Right ventricle myocardium superior (tissue), 1 donor: ENCODE measurements at places on chromosomes 12 and 14. TPM values are rescaled to one million over a fixed set of nuclear protein-coding genes. Genes with fewer than 3 reads are reported as not detected.
A peak's percentile ranks its signal among the peaks of the same experiment; 100 is the strongest.

DNA sequence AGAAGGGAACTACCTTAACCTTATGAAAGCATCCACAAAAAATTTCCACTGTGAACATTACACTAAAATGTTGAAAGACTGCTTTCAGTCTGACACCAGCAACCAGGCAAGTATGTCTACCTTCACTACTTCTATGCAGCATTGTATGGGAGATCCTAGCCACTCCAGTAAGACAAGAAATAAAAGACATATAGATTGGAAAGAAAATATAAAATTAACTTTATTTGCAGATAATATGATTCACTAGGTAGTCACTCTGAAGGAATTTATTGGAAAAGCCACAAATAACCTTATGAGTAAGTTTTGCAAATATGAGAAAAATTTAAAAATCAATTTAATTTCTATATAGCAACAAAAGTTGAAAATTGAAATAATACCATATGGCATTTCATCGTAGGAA is 172.0 kb downstream of the RERGL start:
- no peak for DNase-seq

- DNase-seq: no peak
Observed at GRCh38 chr14:87489196-87489819, 503.7 kb downstream of the GALC start.

DNA sequence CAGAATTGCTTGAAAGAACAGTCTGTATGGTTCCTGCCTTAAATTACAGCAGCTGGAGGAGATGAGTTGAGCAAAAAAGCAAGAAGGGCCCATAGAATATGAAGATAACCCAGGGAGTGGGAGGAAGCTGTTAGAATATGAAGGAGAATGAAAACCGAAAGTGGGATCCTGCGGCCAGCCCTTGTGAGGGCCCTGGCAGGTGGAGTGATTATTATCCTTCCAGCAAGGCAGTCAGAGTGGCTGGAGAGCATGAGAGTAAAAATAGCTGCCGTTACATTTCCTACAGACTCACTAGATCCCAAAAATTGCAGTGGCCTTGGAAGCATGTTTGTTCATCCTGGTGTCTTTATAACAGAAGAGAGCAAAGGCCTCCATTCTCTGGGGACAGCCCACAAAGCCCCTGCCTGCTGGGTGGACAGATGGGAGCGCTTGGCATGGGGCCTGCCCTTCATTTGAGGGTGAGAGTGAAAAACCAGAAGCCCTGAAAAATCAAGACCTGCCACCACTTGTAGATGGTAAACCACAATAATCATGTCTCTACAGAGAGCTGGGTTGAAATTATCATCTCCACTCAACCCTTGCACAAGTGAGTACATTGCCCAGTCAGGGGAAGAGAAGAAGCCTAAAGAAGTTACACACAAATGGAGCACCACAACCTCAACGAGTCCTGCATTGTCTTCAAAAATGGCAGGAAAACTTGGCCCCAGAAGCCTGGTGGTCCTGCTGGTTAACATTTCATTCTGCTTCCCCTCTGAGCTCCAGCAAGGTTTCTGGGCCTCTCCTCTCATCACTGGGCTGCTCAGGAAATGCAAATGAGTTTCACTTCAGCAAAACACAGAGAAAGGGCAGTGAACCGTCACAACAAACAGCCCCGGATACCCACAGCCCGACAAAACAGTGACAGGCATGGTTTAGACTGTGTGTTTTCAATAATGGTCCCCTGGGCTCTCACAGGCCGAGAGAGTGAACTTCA is 20.5 kb downstream of the ZDHHC22 start:
- no peak for DNase-seq

DNA sequence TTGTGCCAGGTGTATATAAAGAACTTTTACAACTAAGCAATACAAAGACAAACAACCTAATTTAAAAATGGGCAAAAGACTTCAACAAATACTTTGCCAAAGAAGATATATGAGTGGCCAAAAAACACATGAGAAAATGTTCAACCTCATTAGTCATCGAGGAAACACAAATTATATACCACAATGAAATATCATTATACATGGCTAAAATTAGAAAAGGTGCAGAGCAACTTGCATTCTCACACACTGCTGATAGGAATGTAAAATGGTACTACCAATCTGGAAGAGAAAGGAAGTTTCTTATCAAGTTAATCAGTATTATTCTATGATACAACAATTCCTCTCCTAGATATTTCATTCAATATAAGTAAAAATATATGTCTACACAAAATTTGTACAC is 131.6 kb upstream of the FRMD6 start:
- DNase-seq: no peak

DNA sequence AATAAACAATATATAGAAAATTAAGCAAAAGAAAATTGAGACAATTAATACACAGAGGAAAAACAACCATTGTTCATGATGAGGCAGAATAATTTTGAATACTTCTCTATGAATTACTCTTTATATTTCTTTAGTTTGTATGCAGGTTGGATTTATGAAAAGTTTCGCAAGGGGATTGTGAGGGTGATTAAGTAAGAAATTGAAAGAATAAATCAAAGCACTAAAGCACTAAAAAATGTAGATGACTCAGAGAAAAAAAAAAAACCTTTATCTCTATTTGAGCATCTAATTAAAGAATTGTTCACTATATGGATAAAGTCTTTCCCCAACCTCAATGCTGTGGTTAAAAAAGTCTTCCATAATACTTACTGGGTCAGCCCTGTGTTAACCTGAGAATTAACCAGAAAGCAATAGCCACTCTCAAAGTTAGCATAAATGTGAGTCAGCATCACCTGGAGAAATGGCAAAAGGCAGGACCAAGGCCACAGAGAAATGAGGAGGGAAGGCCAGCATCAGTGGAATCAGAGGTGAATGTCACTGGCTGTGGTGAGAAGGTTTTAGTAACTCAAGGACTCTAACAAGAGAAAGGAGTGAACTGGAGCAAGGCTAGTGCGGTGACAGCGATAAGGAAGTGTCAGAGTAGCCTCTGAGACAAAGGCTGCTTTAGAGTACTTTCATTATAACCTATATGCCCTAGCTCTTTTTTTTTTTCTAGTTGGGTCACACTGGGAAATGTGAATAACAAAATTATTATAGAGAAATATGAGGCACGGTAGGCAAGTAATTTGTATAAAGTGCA is 310.4 kb downstream of the KCNC2 start:
- no peak for DNase-seq

GRCh38 chr12:47731723-47732122 is 6.4 kb upstream of the ENDOU start:
- DNase-seq: no peak

- no peak for DNase-seq
Observed at GRCh38 chr12:76101739-76102385, 17.4 kb upstream of the NAP1L1 start.

GRCh38 chr14:29913566-29913965 is 14.1 kb downstream of the PRKD1 start:
- no peak for DNase-seq

GRCh38 chr14:89613260-89614008 is 196.4 kb upstream of the FOXN3 start:
- no peak for DNase-seq

DNA sequence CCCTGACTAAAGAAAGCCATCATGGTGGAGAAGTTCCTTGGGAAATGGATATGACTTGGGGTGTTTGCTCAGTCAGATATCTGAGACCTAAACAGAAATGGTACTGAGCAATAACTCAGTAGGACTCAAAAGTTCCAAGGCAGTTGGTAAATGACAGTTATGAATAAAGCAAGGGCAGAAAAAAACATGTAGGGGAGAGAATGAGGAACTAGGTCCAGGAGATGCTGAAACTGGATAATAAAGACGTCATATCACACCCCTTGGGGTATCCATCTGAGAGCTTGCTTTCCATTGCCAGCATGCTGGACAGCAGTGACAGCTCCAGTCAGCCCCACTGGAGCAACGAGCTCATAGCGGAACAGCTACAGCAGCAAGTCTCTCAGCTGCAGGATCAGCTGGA is 37.5 kb downstream of the RPGRIP1 start:
- DNase-seq: no peak

- no peak for DNase-seq
Observed at GRCh38 chr14:82725213-82725612, 1191.6 kb upstream of the SEL1L start.

DNA sequence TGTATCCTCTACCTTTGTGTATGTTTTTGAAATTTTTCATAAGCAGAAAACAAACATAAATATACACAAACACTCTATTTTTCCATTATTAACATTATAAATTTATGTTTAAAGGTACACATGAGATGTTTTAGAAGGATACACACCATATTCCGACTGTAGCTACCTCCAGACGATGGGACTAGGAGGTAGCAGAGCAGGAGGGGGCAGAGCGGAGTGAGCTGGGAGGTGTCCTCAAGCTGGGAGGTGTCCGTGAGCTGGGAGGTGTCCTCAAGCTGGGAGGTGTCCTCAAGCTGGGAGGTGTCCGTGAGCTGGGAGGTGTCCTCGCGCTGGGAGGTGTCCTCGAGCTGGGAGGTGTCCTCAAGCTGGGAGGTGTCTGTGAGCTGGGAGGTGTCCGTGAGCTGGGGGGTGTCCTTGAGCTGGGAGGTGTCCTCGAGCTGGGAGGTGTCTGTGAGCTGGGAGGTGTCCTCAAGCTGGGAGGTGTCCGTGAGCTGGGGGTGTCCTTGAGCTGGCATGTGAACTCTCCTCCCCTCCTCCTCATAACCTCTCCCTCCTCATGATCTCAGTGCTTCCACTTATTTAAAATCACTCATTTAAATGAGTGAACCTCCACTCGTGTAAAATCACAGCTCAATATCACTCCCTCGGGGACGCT is 346.9 kb upstream of the SFSWAP start:
- DNase-seq: no peak

GRCh38 chr14:60744566-60744965 is 10.0 kb downstream of the MNAT1 start:
- DNase-seq: no peak

- no peak for DNase-seq
Observed at GRCh38 chr12:48978291-48978740, at the start of gene WNT1. TSS of gene WNT1 (plus strand) at chr12:48978322. CDS start at chr12:48978651, 329 bp downstream.

DNA sequence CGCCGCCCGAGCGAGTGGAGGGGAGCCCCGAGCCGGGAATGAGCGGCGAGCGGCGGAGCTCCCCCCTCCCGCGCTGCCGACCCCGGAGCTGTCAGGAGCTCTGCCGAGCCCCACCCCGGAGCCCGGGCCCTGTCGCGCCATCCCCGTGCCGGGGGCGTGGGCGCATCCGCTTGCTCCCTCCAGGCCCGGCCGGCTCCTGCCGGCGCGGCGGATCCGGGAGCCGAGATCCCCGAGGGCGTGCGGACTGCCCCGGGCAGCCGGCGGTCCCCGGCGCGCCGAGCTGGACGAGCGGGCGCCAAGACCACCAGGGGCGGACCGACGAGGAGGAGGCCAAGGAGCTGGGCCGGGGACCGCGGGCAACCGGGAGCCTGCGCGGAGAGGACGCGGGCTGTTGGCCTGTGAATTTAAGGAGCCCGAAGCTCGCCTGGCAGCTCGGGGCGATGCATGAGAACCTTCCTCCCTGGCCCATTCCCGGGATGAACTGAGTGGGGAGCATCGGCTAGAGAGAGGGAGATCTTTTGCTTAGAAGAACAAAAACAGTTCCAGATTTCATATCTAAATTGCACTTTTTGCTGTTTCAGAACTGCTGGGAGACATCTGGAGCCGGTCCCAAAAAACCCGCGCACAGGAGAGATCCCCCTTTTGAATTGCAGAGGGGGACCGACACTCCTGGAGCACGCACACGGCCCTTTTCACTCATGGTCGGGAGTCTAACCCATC is 2.0 kb downstream of the PTHLH start:
- peak; percentile 48 for DNase-seq

GRCh38 chr14:104800771-104801519 is at the start of gene ZBTB42:
TSS of gene ZBTB42 (plus strand) at chr14:104801101. CDS start at chr14:104801198, 97 bp downstream.
- DNase-seq: peak; percentile 80

- peak; percentile 58 for DNase-seq
Observed at GRCh38 chr12:57604454-57604991, at the start of gene DTX3. TSS of gene DTX3 (plus strand) at chr12:57604824. CDS start at chr12:57606518, 1,694 bp downstream.

DNA sequence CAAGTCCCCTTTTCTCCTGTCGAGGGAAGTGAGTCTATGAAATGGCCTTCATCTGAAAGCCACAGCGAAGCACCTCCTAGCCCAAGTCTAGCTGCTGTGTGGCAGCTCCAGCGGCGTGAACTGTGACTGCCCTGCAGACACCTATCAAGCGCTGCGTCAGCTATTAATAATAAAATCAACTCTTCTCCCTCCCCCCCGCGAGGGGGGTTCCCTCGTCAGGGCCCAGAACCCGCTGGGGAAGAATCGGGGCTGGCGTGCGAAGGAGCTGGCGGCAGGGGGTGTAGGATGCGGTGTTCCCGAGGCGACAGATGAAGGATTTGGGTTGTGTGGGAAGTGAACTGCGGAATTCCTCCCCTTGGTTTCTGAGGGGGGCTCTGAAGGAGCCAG is 662 bp upstream of the ATP2A2 start:
- peak; percentile 77 for DNase-seq

The C3AR1 gene
- total RNA-seq: 7.3 TPM

The CACNB3 gene
- total RNA-seq: 5.9 TPM

The BBS10 gene
- 8.0 TPM for total RNA-seq

The ACSS3 gene
- 25.8 TPM for total RNA-seq

The SSPN gene
- total RNA-seq: 51.5 TPM

The VWF gene
- 238 TPM for total RNA-seq

The GLI1 gene
- total RNA-seq: 0.56 TPM

The SCN8A gene
- 0.13 TPM for total RNA-seq

The BATF gene
- 0.62 TPM for total RNA-seq

The CLEC12A gene
- 7.8 TPM for total RNA-seq

The TAS2R20 gene
- total RNA-seq: 0.43 TPM

The LEMD3 gene
- total RNA-seq: 11.3 TPM

The MTERF2 gene
- 36.4 TPM for total RNA-seq
